Kidney glomerular epithelial cell (primary cell): ENCODE measurements at places on chromosomes 11 and 22.
A peak's percentile ranks its signal among the peaks of the same experiment; 100 is the strongest.

DNA sequence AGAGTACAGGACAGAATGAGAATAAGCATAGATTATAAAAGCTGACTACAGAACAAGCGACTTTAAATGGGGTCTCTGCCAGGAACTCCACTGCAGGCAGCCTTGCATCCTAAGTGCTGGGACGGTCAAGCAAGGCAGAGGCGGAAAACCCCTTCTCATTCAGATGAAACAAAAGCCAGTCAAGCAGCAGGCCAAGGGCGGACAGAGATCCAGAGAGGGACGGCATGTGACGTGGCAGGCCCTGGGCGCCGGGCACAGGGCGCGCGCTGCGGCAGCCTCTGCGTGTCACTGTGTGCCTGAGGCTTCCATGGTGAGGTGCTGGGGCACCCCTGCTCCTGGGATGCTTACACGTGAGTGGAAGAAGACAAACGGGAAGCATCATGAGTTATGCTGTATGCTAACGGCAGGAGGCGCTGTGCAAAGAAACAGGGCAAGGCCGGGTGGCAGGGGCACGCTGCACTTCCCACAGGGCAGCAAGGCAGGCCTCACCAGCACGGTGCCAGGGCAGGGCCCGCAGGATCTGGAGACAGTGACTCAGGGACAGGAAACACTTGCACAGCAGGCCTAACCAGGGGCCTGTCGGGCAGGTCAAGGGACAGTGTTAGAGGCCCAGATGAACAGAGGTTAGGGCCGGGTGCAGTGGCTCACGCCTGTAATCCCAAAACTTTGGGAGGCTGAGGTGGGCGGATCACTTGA is 6.2 kb downstream of the TOLLIP start:
- DNase-seq, result peak; percentile 5

DNA sequence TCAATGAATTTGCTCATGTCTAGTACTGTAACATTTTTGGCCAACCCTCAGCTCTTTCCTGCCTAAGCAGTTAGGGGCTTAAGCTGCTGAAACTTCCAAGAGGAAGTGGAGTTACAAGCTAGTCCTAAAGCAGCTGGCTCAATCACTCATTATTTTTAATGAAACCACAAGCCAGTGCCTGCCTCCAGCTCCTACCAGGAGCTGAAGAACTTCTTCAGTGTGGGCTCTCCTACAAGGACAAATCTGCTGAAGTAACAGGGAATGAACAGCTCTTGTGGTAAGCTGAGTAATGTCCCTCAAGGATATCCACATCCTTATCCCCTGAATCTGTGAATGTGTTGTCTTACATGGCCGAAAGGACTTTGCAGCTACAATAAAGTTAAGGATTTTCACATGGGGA is 112.5 kb downstream of the BBOX1 start:
- no peak for DNase-seq

GRCh38 chr11:66228521-66228920 is 39.9 kb upstream of the RAB1B start:
- no peak for DNase-seq

- no peak for DNase-seq
These were observed 61.7 kb downstream of the LARGE2 start for GRCh38 chr11:45984192-45984591.

GRCh38 chr11:18265949-18266348 is at the start of gene SAA1:
SAA1 (plus strand) TSS chr11:18266264; CDS start chr11:18266888, 624 bp downstream.
- DNase-seq, result no peak

GRCh38 chr11:45076761-45077160 is 69.7 kb upstream of the PRDM11 start:
- no peak for DNase-seq

DNA sequence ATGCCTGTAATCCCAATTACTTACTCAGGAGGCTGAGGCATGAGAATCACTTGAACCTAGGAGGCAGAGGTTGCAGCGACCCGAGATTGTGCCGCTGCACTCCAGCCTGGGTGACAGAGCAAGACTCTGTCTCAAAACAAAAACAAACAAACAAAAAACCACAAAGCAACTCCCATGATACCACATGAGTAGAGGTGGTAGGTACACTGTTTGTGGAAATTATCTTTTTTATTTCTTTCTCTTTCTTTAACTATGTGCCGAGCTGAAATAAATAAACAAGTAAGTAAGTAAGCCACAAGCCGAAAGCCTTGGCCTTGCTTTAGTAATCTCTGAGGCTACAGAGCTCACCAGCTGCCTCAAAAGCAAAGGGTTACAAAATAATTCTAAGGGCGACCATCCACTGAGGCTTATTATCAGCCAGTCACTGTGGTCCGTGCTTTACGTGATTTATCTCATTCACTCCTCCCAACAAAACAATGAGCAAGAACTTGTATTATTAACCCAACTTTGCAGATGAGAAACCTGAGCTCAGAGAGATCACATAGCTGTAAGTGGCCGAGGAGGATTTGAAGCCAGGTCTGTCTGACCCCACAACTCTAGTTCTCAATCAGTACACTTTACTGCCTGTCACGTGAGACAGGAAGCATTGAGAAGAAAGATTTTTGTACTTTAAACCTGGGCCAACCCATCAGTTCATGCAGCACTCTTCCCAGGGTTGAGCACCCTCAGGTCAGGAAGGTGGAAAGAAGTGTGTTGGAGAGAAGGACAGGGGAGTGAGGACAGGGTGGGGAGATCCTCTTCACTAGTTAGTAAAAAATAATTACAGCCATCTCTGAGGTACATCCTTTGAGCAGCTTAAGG is 69.8 kb upstream of the MTMR2 start:
- DNase-seq, result no peak

- no peak for DNase-seq
These were observed 38.5 kb downstream of the TCF20 start for GRCh38 chr22:42231929-42232328.

DNA sequence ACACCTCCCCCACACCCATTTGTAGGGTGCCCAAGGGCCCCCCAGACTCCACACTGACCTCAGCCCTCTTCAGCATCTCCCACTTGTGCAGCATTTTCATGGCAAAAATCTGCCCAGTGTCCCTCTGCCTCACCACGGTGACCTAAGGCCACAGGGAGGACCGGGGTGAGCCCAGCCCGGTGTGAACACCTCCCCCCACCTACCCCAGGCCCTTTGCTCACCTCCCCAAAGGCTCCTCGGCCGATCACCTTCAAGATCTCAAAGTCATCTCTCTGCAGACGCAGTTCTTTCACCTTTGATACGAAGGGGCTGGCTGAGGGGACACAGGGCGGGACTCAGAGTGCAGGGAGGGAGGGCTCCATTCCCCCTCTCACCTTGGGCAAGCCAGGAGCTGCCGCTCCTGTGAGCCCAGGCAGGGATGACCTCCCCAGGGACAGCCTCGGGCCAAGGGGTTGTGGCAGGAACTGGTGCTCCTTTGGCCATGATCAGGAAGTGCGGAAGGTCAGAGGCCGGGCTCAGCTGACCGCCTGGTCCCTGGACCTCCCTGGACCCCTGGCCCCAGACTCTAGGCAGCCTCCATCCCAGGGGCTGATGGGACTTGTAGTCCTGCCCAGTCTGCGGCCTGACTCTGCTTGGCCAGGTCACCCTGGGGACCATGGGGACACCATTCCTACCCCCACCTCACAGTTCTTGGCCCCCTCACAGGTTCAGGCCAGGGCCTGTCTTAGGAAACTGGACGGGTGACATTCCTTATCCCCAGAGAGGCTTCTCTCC is 2.7 kb downstream of the CDC42BPG start:
- DNase-seq, result no peak

DNA sequence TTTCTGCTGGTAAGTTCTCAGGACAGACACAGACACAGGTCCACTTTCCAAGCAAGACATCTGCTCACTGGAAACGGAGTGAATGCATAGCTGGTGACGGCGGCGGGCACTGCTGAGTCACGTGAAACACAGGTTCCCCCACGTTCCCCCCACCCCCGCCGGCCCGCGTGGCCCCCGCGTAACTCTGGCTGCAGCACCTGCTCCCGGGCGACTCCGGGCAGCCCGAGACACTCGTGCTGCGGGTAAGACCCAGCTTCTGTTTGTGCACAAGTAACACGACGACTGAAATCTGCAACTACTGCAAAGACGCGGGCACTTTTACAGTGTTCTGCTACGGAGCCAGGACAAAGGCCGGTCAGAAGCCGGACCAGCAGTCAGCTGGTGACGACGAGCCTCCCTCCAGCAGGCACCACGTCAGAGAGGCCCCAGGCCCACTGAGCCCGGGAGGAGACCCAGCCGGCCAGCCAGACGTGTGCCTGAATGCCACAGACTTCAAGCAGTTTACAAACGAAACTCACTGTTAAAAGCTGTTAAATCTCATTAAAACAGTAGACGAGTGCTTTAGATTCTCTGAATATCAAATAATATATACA is 12.9 kb upstream of the ARFGAP3 start:
- DNase-seq, result no peak

- no peak for DNase-seq
These were observed 918 bp upstream of the FAM89B start for GRCh38 chr11:65571420-65571819.

DNA sequence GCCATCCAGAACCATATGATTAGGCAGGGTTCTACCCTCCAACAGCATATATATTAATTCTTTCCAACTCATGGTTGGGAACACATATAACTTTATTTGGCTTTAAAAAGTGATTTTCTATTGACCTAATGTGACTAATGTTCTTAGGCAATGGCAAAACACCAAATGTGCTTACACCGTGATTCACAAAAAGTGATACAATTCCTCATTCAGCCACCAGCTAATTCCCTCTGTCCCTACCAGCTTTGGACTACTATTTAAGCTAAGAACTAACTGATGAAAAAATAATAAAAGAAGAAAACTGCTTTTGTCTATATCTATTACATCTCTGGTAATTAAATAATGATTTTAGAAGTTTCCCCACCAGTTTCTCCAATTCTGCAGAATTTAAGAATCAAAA is 4.7 kb downstream of the CTSC start:
- DNase-seq, result no peak

- DNase-seq, result no peak
These were observed 117.6 kb downstream of the PHF21B start for GRCh38 chr22:44892243-44892642.

- DNase-seq, result no peak
These were observed 642 bp upstream of the C11orf58 start for GRCh38 chr11:16737818-16738192.

DNA sequence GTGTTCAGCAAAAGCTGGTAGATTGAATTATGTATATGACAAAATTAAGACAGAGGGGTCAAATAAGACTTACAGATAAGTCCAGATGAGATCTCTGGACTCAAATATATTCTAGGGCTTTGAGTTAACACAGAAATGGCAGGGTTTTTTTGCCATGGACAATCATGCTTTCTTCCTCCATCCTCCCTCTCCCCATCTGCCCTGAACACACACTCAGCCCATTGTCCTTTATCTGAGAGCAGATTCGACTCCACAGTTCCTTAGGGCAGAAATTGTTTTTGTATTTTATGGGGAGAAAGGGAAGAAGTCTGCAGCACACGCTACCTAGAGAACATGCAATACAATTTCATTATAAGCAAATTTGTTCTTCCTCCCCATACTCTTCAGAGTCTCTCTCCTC is 86.8 kb downstream of the SLC1A2 start:
- no peak for DNase-seq

DNA sequence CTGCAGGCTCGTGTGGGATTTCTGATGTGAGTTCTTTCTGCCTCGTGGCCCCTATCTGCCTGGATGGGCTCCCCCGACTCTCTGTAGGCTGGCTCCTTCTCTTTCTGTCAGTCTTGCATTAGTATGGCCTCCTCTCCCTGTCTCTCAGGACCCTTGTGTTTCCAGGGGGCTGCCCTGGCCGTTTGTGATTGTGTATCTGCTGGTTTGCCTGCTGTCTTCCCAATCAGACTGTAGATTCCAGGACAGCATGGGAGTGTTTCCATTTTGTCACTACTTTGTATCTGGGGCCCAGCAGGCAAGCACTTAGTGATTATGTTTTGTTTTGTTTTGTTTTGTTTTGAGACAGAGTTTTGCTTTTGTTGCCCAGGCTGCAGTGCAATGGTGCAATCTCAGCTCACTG is 25.6 kb downstream of the SNAP29 start:
- no peak for DNase-seq

GRCh38 chr11:123601136-123601535 is 53.3 kb downstream of the SCN3B start:
- no peak for DNase-seq

DNA sequence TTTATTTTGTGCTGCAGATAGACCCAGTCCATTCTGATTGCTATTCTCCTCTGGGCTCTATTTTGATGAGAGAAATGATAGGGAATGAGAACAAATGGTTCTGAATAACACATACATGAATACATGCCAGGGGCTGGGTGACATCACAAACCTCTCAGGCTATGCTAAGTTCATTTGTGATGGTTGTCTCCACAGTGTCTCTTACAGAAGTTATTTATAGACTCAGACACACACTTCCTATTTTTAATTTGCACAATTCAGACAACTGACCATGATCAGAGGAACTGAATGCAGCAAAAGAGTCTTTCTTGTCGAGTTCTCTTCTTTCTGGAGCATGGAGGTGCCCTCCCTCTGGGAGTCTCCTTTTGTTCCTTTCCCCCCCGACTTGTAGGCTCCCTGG is 991.7 kb downstream of the OPCML start:
- no peak for DNase-seq

GRCh38 chr11:111645657-111646316 is 43.5 kb downstream of the SIK2 start:
- no peak for DNase-seq

GRCh38 chr11:64971421-64972233 is at the start of gene MAJIN:
MAJIN (minus strand) TSS chr11:64972108; CDS start chr11:64959405, 12,703 bp downstream.
- DNase-seq, result peak; percentile 6

GRCh38 chr22:23504516-23504915 is 75.6 kb downstream of the IGLL1 start:
- DNase-seq, result no peak

- no peak for DNase-seq
These were observed 35.2 kb downstream of the SOX6 start for GRCh38 chr11:16321148-16321547.

- no peak for DNase-seq
These were observed 48.5 kb upstream of the PPP2R1B start for GRCh38 chr11:111814557-111815320.

GRCh38 chr11:21631991-21632390 is 560.9 kb upstream of the ANO5 start:
- no peak for DNase-seq

DNA sequence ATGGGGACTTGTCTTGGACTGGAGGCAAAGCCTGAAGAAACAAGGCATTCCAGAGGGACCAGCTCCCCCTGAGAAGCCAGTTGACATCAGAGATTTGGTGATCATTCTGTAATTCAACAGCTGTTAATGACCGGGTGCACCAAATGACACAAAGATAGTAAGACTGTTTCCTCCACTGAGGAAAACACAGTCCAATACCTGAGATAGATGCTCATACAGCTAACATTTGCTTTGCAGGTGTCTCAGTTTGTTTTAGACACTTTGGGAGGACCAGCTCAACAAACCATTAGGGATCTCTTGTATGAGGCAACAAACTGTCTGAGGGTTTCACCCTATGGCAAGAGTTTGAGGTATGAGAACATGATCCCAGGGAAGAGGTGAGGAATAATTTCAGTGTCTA is 237.2 kb upstream of the PLET1 start:
- no peak for DNase-seq

DNA sequence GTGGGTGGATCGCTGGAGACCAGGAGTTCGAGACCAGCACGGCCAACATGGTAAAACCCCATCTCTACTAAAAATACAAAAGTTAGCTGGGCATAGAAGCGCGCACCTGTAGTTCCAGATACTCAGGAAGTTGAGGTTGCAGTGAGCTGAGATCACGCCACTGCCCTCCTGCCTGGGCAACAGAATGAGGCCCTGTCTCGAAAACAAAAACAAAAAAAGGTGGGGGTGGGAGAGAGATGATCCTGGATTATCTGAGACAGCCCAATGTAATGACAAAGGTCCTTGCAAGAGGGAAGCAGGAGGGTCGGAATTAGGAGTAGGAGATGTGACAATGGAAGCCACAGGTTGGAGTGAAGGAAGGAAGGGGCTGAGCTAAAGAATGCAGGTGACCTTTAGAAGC is 87.6 kb upstream of the APOA1 start:
- DNase-seq, result no peak
